ENCODE measurements at places on chromosomes 2 and 18.

GRCh38 chr2:6312367-6312766 is 553.3 kb downstream of the CMPK2 start:
- DNase-seq = no peak

GRCh38 chr2:237432484-237433092 is 18.6 kb upstream of the COL6A3 start:
- peak; percentile 77 for DNase-seq

GRCh38 chr18:63567276-63567675 is 19.9 kb upstream of the SERPINB13 start:
- no peak for DNase-seq

DNA sequence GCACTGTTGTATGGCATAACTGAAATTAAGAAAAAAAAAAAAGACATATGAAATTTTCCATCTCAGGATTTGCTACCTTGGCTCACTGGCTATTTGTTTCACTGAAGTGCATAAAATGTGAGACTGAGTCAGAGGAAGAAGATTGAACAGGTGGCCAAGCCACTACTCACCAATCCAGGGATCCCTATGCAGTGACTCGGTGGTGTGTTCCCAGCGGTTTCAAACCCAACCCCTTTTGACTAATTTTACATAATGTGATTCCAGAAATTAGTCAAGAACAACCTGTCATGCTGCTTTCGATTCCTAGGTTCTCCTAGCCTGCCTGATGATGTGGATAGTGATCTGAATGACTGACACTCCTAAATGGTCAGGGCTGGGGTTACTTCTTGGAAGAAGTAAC is 77.3 kb downstream of the KLHL14 start:
- DNase-seq = no peak

DNA sequence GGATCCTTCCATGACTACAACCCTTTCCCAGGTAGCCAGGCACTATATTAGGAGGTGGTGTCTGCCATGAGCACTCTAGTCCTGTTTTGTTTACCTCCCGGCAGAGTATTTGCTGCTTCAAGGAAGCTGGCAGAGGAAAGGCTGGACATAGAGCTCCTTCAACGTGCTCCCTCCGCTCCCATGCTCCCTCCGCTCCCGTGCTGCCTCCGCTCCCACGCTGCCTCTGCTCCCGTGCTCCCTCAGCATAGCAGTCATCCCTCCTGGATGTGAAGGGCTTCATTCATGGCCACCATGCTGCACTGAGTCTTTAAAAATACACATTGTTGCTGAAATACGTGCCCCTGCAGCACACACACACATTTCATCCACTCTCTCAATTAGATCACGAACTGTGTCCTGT is 181.9 kb upstream of the MYT1L start:
- DNase-seq = no peak

- no peak for DNase-seq
Observed at GRCh38 chr18:13672657-13673056, 53.7 kb downstream of the FAM210A start.

DNA sequence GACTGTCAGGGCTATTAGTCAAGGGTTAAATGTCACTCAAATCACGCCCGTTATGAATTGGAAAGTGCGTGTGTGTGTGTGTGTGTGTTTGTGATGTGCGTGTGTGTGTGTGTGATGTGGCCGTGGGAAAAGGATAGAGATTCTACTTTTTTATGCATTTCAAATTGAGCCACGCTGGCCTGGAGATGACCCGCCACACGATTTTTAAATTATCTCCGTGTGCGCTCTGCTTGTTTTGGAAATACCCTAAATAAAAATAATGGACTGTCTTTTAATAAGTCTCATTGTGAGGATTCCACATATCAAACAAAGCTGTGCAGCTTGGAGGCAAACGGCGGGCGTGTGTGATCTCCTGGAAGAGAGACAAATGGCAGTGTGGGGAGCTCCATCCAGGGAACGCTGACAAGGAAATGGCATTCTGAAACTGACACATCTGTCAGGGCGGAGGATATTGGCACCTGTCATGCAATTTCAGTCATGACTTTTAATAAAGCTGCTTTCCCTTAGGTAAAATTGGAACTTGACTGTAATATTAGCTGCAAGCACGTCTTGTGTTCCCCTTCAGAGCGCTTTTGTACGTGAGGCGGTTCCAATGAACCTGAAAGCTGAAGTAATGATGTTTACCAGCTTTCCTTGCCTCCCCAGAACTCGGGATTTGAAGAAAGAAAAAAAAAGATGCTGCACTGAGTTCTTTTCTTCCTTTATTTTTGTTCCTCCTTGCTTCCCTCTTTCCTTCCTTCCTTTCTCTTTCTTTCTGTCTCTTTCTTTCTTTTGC is 381.8 kb upstream of the SMIM21 start:
- DNase-seq = no peak

DNA sequence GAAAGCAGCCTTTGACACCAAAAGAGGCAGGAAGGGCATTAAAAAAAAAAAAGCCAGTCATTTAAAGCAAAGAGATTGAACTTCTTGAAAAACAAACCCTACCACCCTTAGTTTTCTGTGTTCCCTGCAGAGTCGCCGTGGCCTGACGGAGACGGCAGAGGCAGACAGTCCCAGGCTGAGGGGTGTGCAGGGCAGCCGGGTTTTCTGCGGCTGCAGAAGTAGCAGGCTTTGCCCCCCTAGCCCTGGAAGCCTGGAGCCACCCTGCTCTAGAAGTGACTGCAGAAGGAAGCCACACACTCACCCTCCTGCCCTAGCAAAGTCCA is 2.8 kb downstream of the INPP5D start:
- no peak for DNase-seq

DNA sequence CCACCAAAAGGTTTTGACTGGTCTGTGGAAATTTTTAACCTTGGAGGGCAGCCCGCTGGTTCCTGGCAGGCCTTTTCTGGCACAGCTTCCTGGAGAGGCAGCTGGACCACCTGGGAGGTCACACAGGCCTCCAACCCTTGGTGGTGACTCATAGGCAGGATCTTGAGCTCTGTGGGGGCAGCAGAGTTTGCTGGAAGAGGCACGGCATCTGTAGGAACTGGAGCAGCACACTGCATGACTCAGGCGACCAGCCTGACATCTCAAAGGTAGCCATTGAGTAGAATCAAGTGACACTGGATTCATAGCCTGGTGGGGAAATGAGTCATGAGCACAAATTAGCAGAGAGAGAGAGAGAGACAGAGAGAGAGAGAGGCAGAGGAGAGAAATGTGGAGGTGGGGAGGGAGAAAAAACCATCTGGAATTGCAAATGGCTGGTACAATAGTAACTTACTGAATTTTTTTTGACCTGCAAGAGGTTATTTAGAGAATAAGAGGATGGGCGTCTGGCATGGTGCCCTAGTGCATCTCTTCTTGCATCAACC is 57.4 kb downstream of the TRPM8 start:
- peak; percentile 90 for DNase-seq

Data from SW480 (cell line).